Colonic mucosa (tissue), 4 donors: ENCODE measurements at places on chromosomes 1 and 21. TPM values are rescaled to one million over a fixed set of nuclear protein-coding genes. Genes with fewer than 3 reads are reported as not detected.

DNA sequence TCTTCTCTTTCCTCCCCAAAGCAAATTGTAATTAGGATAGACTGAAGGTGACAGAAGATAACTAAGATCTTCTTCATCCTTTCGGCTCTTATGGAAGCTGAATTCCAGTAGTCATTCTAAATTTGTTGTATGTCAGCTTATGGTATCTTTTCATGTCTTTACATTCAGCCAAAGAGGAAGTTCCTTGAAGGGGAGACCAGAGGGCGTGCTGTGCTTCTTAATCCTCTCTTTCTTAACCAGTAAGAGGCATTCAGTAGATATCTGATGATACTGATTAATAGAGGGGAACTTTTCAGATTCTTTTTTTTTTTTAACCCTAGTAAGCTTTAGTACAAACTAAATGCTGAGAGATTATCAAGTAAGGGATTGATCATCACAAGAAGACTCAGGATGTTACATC is 102.3 kb downstream of the OSBPL9 start:
- H3K27ac ChIP-seq: no peak overlapping the region
- DNase-seq: no peak
- H3K4me1 ChIP-seq: no peaks in the 10 kb centered on the region
- no peaks in the 10 kb centered on the region for H3K36me3 ChIP-seq

GRCh38 chr1:207069858-207070506 is 16.9 kb downstream of the PFKFB2 start:
- H3K27ac ChIP-seq: no peak overlapping the region
- peaks cover 5% of the 10 kb centered on the region for H3K36me3 ChIP-seq

DNA sequence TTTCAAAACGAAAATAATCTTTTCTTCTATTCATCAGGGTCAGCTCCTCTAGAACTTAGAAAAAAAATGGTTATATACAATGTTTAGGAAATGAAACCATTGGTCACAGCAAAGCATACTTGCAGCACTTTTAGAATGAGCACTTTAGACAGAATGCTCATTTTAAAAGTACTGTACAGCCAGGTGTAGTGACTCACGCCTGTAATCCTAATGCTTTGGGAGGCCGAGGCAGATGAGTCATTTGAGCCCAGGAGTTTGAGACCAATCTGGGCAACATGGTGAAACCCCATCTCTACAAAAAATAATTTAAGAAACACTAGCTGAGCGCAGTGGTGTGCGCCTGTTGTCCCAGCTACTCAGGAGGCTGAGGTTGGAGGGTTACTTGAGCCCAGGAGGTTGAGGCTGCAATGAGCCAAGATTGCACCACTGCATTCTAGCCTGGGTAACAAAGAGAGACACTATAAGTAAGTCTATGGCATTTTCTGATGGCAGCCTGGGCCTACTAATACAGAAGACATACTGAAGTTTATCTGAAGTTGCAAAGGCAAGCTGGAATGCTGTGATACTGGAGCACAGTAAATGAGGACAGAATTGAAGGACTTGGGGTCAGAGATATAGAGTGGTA is 48.9 kb upstream of the ZNF326 start:
- DNase-seq: no peak
- H3K27me3 ChIP-seq: no peaks in the 10 kb centered on the region
- no peak overlapping the region for H3K4me3 ChIP-seq
- H3K36me3 ChIP-seq: no peaks in the 10 kb centered on the region

The RBM15 gene
- 24.1 TPM for total RNA-seq

The ADORA3 gene
- total RNA-seq: 1.2 TPM

DNA sequence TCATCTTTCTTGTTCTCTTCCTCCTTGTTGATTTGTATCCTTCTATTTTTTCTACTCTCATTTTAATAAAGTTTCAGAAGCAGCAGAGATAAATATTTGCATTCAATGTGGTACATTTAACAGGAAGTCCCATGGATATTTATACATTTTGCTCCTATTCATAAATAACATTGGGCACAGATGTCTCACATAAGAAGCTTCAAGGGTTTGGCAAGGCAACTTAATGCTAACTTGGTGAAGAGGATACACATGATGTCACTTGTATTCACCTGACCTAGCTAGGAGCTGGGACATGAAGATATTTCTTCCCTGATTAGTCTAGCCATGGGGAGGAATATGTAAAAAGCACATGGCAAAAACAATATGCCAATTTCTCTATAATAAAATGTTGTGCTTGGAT is 65.1 kb upstream of the DUSP10 start:
- H3K4me3 ChIP-seq: no peak overlapping the region
- no peaks in the 10 kb centered on the region for H3K27me3 ChIP-seq
- DNase-seq: no peak
- no peaks in the 10 kb centered on the region for H3K4me1 ChIP-seq
- no peaks in the 10 kb centered on the region for H3K36me3 ChIP-seq
- H3K27ac ChIP-seq: no peak overlapping the region

DNA sequence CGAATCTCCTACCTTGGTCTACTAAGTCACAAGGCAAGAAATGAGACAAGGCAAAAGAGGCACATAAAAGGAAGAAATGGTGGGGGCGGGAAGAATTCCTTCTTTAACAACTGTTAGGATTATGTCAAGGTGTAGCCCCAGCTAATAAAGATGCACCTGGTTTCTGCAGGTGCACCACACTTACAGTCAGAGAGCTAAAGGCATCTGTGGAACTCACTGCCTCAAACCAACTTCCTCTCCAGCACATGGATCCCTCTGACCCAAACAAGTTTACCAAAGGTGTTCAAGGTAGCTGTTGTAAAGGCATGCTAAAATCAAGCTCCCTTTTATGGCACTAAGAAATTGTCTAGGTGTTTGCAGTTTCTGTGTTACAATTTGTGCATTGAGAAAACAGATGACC is 38.1 kb downstream of the TGFBR3 start:
- peaks cover 11% of the 10 kb centered on the region for H3K4me1 ChIP-seq
- H3K27ac ChIP-seq: no peak overlapping the region
- no peaks in the 10 kb centered on the region for H3K36me3 ChIP-seq
- no peak overlapping the region for H3K4me3 ChIP-seq

DNA sequence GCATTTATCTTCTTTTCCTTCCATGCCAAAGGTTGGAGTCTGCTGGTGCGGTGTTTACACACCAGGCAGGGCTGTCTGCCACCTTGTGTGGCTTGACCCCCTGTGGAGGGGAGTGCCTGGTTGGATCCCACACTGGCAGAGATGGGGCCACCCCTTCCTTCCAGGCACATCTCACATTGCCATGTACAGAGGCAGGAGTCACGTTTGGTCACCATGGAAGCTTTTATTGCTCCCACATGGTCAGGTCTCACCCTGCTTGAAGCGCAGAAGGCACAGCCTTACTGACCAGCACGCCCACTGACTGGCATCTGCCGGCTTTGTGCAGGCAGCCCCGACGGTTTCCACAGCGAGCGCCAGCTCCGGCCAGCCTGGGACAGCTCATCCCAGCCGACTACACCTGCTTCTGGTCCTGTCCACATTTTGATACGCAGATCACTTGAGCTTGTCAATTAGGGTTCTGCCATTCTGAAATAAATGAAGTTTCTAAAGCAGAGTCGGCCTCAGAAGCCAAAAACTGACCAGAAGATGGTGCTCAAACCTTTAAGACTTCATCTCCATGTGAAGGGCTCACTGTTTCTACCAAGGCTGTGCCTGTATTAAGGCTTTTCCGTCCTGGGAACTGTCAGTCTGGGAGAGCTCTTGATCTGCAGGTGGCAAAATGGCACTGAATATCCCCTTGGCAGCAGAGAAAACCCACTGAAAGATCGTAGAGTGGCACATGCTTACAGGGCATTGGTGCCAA is 35.6 kb upstream of the EPHA8 start:
- no peak overlapping the region for H3K4me3 ChIP-seq
- no peak overlapping the region for H3K27ac ChIP-seq
- no peak for DNase-seq
- H3K36me3 ChIP-seq: peaks cover 4% of the 10 kb centered on the region
- H3K27me3 ChIP-seq: no peaks in the 10 kb centered on the region

DNA sequence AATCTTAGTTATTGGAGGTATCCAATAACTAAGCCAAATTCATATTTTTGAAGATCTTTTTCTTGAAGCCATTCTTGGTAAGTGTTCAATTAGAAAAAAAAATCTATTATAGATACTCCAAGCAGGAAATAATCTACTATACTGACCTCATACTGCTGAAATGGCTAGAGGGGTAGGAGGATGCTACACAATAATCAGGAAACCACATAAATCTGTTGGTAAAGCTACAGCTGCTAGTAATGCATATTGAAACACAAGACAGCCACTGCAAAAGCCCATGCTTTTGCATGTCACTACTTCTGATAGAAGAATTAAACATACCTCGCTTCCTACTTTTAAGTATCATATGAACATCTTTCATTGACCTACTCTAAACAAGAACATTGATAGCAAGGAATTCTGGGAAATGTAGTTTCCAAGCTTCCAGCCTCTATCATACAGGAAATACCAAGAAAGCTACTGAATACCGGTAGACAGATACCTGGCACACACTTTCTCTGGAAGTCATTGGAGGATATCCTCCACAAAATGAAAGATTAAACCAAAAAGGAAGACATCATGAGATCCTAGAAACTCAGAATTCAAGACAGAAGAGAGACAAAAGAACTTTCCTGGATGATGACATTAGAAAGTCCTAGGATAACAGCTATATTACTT is 103.0 kb upstream of the VAV3 start:
- no peak overlapping the region for H3K27ac ChIP-seq
- no peaks in the 10 kb centered on the region for H3K4me1 ChIP-seq
- H3K27me3 ChIP-seq: no peaks in the 10 kb centered on the region

The TRABD2B gene
- 0.77 TPM for total RNA-seq

GRCh38 chr1:12127206-12127810 is 39.5 kb upstream of the TNFRSF1B start:
- DNase-seq: no peak
- no peaks in the 10 kb centered on the region for H3K4me1 ChIP-seq
- no peaks in the 10 kb centered on the region for H3K36me3 ChIP-seq
- H3K27me3 ChIP-seq: no peaks in the 10 kb centered on the region
- no peak overlapping the region for H3K4me3 ChIP-seq

DNA sequence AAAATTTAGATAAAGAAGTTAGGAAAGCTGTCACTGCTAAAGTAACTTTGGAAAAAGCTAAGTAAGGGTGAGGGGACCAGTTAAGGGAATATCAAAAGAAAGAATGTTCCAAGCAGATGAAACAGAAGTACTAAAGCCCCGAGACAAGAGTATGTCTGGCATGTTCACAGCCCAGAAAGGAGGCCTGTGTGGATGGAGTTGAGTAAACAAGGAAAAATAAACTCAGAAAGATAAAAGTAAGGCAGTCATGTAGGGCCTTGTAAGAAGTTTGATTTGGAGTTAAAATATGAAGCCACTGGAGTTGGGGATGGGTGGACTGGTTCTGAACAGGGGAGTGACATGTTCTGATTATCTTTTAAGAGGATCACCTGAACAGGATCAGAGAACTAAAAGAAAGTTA is 177.9 kb downstream of the CDC42BPA start:
- H3K36me3 ChIP-seq: no peaks in the 10 kb centered on the region
- H3K4me1 ChIP-seq: no peaks in the 10 kb centered on the region
- H3K27ac ChIP-seq: no peak overlapping the region
- no peak for DNase-seq

DNA sequence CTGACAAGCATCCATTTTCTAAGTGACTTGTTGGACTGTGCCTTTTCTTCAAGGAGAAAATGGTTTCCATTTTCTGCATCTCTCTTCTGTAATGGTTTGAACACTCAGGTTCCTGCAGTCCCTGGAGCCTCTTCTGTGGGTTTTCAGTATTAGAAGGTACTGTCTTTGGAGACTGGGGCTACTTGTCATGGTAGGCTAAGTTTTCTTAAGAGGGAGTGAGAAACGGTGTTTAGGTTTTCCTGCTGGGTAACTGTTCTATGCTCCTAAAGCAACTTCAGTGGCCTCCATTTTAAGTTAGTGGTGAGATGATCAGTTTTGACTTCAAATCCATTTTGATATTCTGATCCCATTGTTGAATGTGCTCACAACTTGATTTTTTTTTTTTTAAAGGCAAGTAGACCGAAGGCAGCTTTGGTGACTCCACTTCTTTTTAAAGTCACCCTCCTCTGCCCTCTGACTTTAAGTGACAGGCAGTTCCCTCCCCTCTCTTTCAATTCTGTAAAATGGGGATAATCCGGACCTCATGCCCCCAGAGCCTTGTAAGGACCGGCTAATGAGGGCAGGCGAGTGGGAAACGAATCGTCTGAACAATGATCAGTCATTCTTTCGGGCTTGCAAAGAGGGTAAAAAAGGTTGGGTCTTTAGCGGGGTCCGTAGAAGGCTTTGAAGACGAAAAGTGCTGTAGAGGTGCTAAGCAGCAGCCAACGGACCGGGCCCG is 1.0 kb upstream of the ARID1A start:
- no peaks in the 10 kb centered on the region for H3K27me3 ChIP-seq
- H3K4me3 ChIP-seq: peak overlapping the region; percentile 63
- H3K27ac ChIP-seq: peak overlapping the region; percentile 98
- H3K4me1 ChIP-seq: peaks cover 15% of the 10 kb centered on the region
- no peaks in the 10 kb centered on the region for H3K36me3 ChIP-seq
- no peak for DNase-seq

DNA sequence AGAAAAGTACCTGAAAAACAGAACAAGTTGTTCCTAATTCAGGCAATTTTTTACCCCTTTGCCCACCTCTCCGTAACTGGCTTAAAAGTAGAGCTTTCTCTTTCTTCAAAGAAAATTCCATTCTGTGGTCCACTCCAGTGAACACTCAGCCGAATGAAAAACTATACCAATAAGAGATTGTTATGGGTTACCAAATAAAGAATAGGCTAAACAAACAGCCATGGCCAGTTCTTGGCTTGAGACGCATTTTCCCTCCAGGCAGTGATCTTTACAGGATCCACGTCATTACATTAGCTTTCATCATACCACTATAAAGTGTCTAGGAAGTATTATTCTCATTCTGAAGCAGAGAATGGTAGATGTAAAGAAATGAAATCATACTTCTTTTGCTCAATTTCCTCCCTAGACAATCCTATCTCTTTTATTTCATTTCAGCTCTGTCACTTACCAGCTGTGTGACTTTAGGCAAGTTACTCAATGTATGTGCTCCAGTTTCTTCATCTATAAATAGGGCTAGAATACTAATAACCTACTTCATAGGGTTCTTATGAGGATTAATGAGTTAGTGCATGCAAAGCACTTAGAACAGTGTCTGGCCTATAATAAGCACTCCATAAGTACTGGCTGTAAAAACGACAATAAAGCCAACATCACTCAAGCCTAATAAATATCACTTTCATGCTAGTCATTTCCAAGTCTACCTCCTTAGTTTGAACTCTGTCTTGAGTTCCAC is 26.5 kb upstream of the TRIM45 start:
- no peaks in the 10 kb centered on the region for H3K36me3 ChIP-seq
- H3K4me3 ChIP-seq: no peak overlapping the region

The CFHR1 gene
- total RNA-seq: 0.57 TPM

The HTR6 gene
- total RNA-seq: not detected
